Esophagus muscularis mucosa (tissue), 4 donors: ENCODE measurements at places on chromosomes 2 and 18. TPM values are rescaled to one million over a fixed set of nuclear protein-coding genes. Genes with fewer than 3 reads are reported as not detected.

The NFATC1 gene
- 18.1 TPM for total RNA-seq

- DNase-seq = no peak
- no peak overlapping the region for H3K4me3 ChIP-seq
- no peaks in the 10 kb centered on the region for H3K36me3 ChIP-seq
- no peaks in the 10 kb centered on the region for H3K27me3 ChIP-seq
- peaks cover 4% of the 10 kb centered on the region for H3K4me1 ChIP-seq
These were observed 45.1 kb upstream of the FHL2 start for GRCh38 chr2:105443617-105444598.

DNA sequence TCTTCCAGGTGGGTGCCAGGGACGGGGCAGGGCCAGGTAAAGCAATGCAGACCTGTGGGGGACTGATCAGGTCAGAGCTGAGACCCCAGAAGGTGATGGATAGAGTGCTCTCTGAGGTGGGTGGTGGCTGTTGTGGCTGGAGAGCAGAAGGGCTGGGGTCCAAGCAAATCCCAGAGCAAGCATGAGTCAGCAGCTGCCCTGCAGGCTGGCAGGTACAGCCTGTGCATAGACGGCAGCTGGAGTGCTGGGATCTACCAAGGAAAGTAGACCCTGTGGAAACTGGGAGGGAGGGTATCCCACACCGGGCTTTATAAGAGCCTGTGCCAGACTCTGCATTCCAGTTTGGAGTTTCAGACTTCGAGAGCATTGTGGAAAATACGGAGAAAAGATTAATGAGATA is 663 bp downstream of the TRIM54 start:
- no peaks in the 10 kb centered on the region for H3K36me3 ChIP-seq
- H3K27ac ChIP-seq = no peak overlapping the region
- DNase-seq = no peak
- peaks cover 26% of the 10 kb centered on the region for H3K27me3 ChIP-seq

The KRTCAP3 gene
- not detected for total RNA-seq

The GKN2 gene
- not detected for total RNA-seq

The CFC1 gene
- total RNA-seq = not detected

- H3K36me3 ChIP-seq = no peaks in the 10 kb centered on the region
- H3K27me3 ChIP-seq = no peaks in the 10 kb centered on the region
- no peaks in the 10 kb centered on the region for H3K4me1 ChIP-seq
- H3K27ac ChIP-seq = no peak overlapping the region
These were observed 161.6 kb downstream of the FBXO15 start for GRCh38 chr18:73985855-73986625.

DNA sequence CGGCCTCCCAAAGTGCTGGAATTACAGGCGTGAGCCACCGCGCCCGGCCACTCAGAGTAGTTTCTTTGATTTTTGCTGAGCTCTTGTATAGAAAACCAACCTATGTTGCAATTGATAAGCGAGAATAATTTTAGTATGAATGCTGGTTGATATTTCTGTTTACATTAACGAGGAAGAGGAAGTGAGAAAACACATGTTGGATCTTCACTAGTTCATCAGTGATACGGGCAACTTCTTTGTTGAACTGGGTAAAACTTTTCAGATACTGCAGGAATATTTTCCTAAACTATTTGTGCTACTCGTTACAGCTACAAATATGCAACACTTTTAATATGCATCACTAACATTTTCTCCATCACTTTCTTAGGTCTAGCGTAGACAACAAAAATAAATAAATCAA is 67.9 kb upstream of the SLC25A52 start:
- no peaks in the 10 kb centered on the region for H3K4me1 ChIP-seq
- H3K4me3 ChIP-seq = no peak overlapping the region
- no peak overlapping the region for H3K27ac ChIP-seq
- H3K27me3 ChIP-seq = no peaks in the 10 kb centered on the region
- no peak for DNase-seq

- H3K36me3 ChIP-seq = no peaks in the 10 kb centered on the region
- H3K27ac ChIP-seq = peak overlapping the region; percentile 29
- no peaks in the 10 kb centered on the region for H3K27me3 ChIP-seq
- no peak for DNase-seq
These were observed 105.0 kb downstream of the GPD2 start for GRCh38 chr2:156541229-156541628.

DNA sequence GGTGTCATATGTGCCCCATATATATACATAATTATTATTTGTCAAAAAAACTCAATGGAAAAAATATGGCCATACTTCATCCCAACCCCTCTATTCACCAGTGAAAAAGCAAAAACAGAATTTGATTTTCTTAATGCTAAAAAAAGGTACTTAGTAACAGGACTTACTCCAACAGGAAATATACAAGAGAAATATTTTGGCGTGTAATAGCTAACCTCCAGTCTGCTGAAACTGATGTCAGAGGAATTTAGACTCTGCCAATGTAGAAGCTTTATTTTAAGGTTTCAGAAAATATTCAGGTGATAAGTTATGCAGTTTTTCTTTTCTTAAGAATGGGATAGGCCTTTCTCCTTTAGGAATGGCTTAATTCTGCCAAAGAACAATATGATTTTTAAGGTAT is 72.6 kb downstream of the TMEFF2 start:
- H3K4me1 ChIP-seq = no peaks in the 10 kb centered on the region
- no peak overlapping the region for H3K4me3 ChIP-seq
- DNase-seq = no peak
- no peaks in the 10 kb centered on the region for H3K36me3 ChIP-seq

GRCh38 chr18:35376393-35376741 is 770 bp downstream of the ZNF396 start:
- peaks cover 5% of the 10 kb centered on the region for H3K36me3 ChIP-seq
- H3K4me1 ChIP-seq = peaks cover 10% of the 10 kb centered on the region
- H3K27me3 ChIP-seq = no peaks in the 10 kb centered on the region

DNA sequence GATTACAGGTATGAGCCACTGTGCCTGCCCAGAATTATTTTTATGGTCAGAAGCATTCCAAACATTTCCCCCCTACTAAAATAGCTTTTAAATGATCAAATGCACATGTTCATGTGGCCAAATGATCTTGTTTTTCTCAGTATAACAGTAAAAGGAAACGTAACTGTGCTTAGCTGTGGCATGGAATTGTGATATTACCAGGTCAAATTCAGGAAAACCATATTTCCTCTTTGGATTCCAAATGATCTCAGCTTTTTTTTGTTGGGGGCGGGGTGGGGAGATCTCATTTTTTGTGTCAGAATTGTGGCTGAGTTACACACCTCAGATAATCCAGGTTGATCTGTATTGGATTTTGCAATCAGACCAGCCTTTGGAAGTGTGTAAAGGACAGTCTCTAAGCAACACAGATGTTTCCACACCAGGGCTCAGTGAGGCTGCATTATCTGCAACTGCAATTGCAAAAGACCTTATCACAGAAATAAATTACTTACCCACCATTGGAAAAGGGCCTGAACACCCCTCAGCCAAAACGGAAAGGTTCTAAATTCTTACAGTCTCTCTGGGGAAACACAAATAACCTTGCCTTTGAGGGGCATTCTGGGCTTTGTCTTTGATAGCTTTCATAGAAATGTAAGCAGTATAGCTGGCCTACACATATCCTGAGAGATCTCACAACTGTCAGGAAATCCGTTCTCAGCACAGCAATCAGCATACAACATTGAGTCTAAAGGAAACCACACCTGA is 8.4 kb downstream of the CASP10 start:
- H3K27me3 ChIP-seq = no peaks in the 10 kb centered on the region
- DNase-seq = no peak
- H3K27ac ChIP-seq = no peak overlapping the region
- H3K36me3 ChIP-seq = no peaks in the 10 kb centered on the region
- peaks cover 6% of the 10 kb centered on the region for H3K4me1 ChIP-seq
- no peak overlapping the region for H3K4me3 ChIP-seq

The TUBB8B gene
- total RNA-seq = not detected

DNA sequence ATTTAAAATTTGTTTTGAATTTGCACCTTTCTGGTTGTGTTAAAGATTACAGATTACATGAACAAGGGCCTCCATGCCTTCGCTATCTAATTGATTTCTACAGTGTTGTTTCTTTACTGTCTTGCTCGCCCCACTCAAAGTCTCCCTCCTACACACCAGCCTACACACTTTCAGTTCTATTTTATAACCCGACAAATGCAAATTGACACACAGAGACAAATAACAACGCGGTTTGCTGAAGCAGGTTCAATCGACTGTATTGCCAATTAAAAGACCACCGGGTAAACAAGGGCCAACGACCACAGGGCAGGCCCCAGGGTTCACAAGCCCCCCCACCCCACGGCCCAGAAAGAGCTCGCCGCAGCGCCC is 869 bp downstream of the STARD7 start:
- no peak for DNase-seq
- H3K4me1 ChIP-seq = peaks cover 63% of the 10 kb centered on the region
- H3K27me3 ChIP-seq = no peaks in the 10 kb centered on the region
- H3K36me3 ChIP-seq = no peaks in the 10 kb centered on the region
- peak overlapping the region; percentile 83 for H3K4me3 ChIP-seq
- H3K27ac ChIP-seq = peak overlapping the region; percentile 94

DNA sequence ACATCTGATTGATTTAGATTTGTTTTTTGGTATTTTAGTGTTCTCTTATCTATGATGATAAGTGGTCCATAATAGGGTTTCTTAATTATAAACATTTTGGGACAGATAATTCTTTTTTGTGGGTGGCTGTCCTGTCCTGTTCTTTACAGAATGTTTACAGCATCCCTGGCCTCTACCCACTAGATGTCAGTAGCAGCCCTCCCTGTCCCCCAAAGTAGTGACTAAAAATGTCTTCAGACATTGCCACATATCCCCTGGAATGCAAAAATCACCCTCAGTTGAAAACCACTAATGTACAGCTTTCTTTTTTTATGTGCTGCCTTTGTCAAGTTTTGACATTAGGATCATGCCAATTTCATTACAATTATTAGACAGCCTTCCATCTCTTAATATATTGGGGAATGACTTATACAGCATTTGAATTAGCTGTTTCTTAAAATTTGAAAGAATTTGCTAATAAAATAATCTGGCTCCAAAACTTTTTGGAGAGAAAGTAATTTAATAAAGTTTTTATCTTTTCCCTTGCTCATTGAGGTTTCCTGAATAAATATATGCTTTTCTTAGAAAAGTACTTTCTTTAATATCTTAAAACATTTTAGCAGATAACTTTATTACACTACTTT is 19.5 kb downstream of the WIPF1 start:
- no peak overlapping the region for H3K4me3 ChIP-seq
- no peaks in the 10 kb centered on the region for H3K27me3 ChIP-seq
- H3K4me1 ChIP-seq = peaks cover 30% of the 10 kb centered on the region
- no peak for DNase-seq

The POTEF gene
- total RNA-seq = not detected

GRCh38 chr2:120206022-120206581 is 17.1 kb downstream of the TMEM185B start:
- peaks cover 14% of the 10 kb centered on the region for H3K4me1 ChIP-seq
- no peak for DNase-seq
- H3K36me3 ChIP-seq = no peaks in the 10 kb centered on the region
- H3K27ac ChIP-seq = no peak overlapping the region
- no peaks in the 10 kb centered on the region for H3K27me3 ChIP-seq

DNA sequence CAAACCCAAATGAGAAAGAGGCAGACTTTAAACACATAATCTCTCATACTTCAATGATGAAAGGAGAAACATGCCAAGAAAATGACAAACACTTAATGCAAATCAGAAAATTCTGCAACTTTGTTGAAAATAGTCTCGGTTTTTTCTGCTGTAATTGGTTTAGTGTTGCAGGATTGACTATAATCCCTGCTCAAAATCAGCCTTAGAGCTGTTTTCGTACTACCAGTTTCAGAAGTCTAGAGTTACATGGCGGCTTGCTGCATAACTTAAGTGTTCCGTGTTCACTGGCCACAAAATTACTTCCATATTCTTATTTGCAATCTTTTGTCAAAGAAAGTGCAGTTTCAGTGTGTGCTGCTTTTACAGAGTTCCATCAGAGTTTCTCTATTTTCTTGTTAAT is 48.9 kb upstream of the ITGAV start:
- H3K36me3 ChIP-seq = no peaks in the 10 kb centered on the region
- no peak overlapping the region for H3K4me3 ChIP-seq
- H3K27ac ChIP-seq = no peak overlapping the region
- H3K4me1 ChIP-seq = peaks cover 21% of the 10 kb centered on the region
- H3K27me3 ChIP-seq = no peaks in the 10 kb centered on the region

DNA sequence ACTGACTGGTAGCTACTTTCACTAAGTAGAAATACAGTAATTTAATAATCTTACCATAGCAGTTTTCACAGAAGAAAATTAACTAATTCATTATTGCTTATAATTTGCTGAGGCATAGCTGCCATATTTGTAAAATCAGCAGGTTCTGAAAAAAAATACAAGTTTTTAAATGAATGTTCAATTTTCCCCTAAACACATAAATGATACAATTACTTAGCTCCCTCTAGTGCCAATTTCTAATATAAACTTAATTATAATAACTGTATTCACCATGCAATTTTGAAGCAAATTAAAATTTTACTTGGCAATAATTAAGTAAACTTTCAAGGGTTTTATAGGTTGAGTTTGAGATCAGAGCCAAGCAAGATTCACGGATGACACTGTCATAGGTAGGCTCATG is 1321.6 kb upstream of the ACVR2A start:
- no peak overlapping the region for H3K27ac ChIP-seq
- no peak overlapping the region for H3K4me3 ChIP-seq
- H3K27me3 ChIP-seq = no peaks in the 10 kb centered on the region
- H3K4me1 ChIP-seq = no peaks in the 10 kb centered on the region

DNA sequence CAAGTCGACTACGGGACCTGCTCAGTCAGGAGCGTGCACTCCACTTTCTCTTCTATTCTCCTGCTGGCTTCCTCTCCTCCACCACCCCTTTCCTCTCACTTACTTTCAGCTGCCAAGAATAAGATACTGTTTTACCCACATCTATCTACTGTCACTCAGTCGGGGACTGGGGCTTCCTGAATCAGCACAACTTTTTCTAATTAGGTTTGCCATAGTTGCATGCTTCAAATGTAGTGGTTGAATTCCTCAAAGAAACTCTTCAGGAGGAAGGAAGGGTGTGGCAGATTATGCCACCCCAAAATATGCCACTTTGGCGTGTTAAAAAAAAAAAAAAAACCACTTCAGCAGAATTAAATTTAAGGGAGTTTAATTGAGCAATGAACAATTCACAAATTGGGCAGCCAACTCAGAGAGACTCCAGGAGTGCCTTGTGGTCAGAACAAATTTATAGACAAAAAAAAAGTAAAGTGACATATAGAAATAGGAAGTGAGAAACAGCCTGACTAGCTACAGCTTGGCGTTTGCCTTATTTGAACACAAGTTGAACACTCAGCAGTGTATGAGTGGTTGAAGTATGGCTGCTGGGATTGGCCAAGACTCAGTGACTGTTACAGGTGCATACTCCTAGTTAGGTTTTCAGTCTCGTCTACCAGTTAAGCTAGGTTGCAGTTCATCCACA is 32.5 kb upstream of the RMDN2 start:
- no peaks in the 10 kb centered on the region for H3K4me1 ChIP-seq
- H3K4me3 ChIP-seq = no peak overlapping the region
- no peak for DNase-seq
- H3K27me3 ChIP-seq = no peaks in the 10 kb centered on the region
